ENCODE measurements at places on chromosomes 16 and 17. TPM values are rescaled to one million over a fixed set of nuclear protein-coding genes. Genes with fewer than 3 reads are reported as not detected.

DNA sequence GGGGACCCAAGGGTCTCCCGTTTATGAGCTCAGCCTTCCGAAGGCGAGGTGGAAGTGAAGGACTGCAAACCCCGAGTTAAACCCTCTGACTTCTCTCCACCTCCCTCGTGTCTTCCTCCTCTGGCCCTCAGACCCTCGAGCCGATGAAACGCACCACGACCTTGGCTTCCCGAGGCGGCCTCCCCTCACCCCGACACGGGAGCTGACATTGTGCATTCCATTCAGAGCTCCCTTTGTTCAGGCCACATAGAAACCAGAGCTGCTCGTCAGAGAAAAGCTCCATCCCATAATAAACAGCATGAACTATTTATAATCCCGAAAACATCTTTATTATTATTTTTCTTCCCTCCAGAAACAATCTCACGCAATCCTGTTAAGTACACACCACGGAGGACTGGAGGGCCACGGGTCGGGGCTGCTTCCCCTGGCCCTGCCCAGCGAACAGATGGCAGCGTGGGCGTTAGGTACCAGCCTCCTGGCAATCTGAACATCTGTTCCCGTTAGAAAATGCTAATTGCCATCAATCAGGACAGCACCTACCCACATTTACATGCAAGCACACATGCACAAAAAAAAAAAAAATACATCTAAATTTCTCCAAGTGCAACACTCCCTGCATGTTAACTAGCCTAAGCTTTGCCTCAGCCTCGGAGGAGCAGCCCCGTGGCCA, 145.7 kb downstream of the RBFOX3 start:
- H3K27me3 ChIP-seq = no peaks in the 10 kb centered on the region
- no peaks in the 10 kb centered on the region for H3K36me3 ChIP-seq
- peak overlapping the region; percentile 93 for H3K27ac ChIP-seq
- H3K4me1 ChIP-seq = peaks cover 25% of the 10 kb centered on the region
- no peak overlapping the region for H3K4me3 ChIP-seq

DNA sequence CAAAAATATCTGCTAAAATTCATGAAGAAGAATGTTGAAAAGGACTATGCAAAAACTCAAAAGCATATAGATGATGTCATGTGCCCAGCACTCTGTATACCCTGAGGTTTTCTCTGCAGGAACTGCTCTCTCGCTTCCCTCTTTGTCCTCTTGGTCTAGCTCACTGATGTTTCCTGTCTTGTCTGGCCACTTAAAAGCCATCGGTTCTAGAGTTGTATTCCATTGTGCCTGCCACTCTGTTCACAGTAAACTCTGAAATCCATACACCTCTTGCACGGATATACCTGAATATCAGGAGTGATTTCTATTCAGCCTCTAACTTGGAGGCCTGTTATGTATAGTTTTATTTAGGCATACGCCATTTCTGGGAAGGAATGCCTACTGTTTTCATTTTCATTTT, 101.0 kb upstream of the CNTNAP4 start:
- H3K27me3 ChIP-seq = no peaks in the 10 kb centered on the region
- DNase-seq = no peak
- no peak overlapping the region for H3K4me3 ChIP-seq
- no peaks in the 10 kb centered on the region for H3K4me1 ChIP-seq

DNA sequence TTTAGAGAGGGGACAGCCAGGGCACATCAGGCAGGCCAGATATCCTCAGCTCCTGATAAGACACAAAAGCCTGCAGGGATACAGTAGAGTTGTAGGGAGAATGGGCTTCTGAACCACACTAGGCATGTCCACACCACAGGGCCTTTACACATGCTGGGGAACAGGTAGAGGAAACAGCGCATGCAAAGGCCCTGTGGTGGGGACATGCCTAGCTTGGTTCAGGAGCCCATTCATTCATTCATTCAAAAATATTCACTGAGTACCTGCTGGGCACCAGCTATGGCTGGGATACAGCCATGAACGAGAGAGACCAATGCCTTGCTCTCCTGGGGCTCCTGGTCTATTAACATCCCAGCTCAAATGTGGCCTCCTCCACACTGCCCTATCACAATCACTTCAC, 4.4 kb downstream of the CPNE2 start:
- no peaks in the 10 kb centered on the region for H3K27me3 ChIP-seq
- no peak for DNase-seq
- peak overlapping the region; percentile 20 for H3K4me3 ChIP-seq
- H3K27ac ChIP-seq = no peak overlapping the region
- H3K4me1 ChIP-seq = peaks cover 40% of the 10 kb centered on the region
- H3K36me3 ChIP-seq = no peaks in the 10 kb centered on the region

Gene KCTD11
- total RNA-seq = 7.9 TPM

Gene CACNG3
- not detected for total RNA-seq

Gene KCNJ2
- 0.47 TPM for total RNA-seq
